ENCODE measurements at places on chromosomes 6 and 20. TPM values are rescaled to one million over a fixed set of nuclear protein-coding genes. Genes with fewer than 3 reads are reported as not detected.
A peak's percentile ranks its signal among the peaks of the same experiment; 100 is the strongest.

- no peak for DNase-seq
- no peaks in the 10 kb centered on the region for H3K36me3 ChIP-seq
- H3K4me3 ChIP-seq = no peak overlapping the region
- H3K27ac ChIP-seq = no peak overlapping the region
- H3K27me3 ChIP-seq = no peaks in the 10 kb centered on the region
- no peaks in the 10 kb centered on the region for H3K4me1 ChIP-seq
These were observed 19.2 kb upstream of the GLP1R start for GRCh38 chr6:39029156-39030011.

- no peak overlapping the region for H3K27ac ChIP-seq
- peaks cover 13% of the 10 kb centered on the region for H3K4me1 ChIP-seq
- H3K36me3 ChIP-seq = peaks cover 14% of the 10 kb centered on the region
- H3K4me3 ChIP-seq = no peak overlapping the region
- no peaks in the 10 kb centered on the region for H3K27me3 ChIP-seq
These were observed 161.6 kb downstream of the ZDHHC14 start for GRCh38 chr6:157542414-157543160.

Gene FOXS1
- total RNA-seq = 3.5 TPM

- no peaks in the 10 kb centered on the region for H3K36me3 ChIP-seq
- no peak overlapping the region for H3K27ac ChIP-seq
- peaks cover 29% of the 10 kb centered on the region for H3K27me3 ChIP-seq
- no peak overlapping the region for H3K4me3 ChIP-seq
These were observed 89.1 kb upstream of the FOXA2 start for GRCh38 chr20:22673467-22673866.

- H3K27ac ChIP-seq = peak overlapping the region; percentile 30
- no peaks in the 10 kb centered on the region for H3K27me3 ChIP-seq
- no peak for DNase-seq
- H3K4me1 ChIP-seq = peaks cover 9% of the 10 kb centered on the region
- H3K36me3 ChIP-seq = no peaks in the 10 kb centered on the region
These were observed 231.9 kb upstream of the SGK1 start for GRCh38 chr6:134549854-134550253.

Gene ALDH8A1
- total RNA-seq = 0.23 TPM

GRCh38 chr20:33232486-33233072 is 3.2 kb upstream of the BPIFA1 start:
- DNase-seq = no peak
- H3K27ac ChIP-seq = no peak overlapping the region
- H3K4me1 ChIP-seq = no peaks in the 10 kb centered on the region
- H3K36me3 ChIP-seq = no peaks in the 10 kb centered on the region
- no peak overlapping the region for H3K4me3 ChIP-seq
- peaks cover 18% of the 10 kb centered on the region for H3K27me3 ChIP-seq

Gene CALHM4
- total RNA-seq = not detected

DNA sequence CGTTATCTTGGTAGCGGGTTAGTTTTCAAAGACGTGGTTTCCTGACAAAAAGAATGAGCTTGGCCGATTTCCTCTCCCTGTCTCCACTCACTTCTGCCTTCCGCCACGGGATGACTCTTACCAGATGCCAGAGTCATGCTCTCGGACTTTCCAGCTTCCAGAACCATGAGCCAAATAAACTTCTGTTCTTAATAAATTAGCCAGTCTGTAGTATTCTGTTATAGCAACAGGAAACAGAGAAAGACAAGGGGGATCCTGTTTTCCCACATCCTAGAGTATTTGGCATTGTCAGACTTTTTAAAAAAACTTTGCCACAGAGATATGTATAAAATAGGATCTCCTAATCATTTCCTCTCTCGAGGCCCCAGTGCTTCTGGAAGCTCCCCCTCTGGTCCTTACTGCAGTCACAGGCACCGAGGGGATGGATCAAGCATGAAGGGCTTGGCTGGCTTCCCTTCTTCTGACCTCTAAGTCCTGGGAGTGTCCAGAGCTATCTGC is 84.9 kb upstream of the NAA20 start:
- no peak for DNase-seq
- peak overlapping the region; percentile 85 for H3K27ac ChIP-seq
- no peak overlapping the region for H3K4me3 ChIP-seq
- H3K4me1 ChIP-seq = peaks cover 94% of the 10 kb centered on the region
- H3K27me3 ChIP-seq = no peaks in the 10 kb centered on the region

- DNase-seq = no peak
- no peaks in the 10 kb centered on the region for H3K27me3 ChIP-seq
- H3K4me1 ChIP-seq = peaks cover 55% of the 10 kb centered on the region
- no peak overlapping the region for H3K4me3 ChIP-seq
These were observed 152.9 kb downstream of the JARID2 start for GRCh38 chr6:15398633-15399275.

Gene MAS1
- not detected for total RNA-seq

Gene MDFI
- total RNA-seq = 0.88 TPM

GRCh38 chr6:36976007-36976264 is 10.1 kb downstream of the MTCH1 start:
- no peak for DNase-seq
- no peak overlapping the region for H3K4me3 ChIP-seq
- peak overlapping the region; percentile 74 for H3K27ac ChIP-seq
- H3K27me3 ChIP-seq = no peaks in the 10 kb centered on the region
- peaks cover 69% of the 10 kb centered on the region for H3K36me3 ChIP-seq

DNA sequence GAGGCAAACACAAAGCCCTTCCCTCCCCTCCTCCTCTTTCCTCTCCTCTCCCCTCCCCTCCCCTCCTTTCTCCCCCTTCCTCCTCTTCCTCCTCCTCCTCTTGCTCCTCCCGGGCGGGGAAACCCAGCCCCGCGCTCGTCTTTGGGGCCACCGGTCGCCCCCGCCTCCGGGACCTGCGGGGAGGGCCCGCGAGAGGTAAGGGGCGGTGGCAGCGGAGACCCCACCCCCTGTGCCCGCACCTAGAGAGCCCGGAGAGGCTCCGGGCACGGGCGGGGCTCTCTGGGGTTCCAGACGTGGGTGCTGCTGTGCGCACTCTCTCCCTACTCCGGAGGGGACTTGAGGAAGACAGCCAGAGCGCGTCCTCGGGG is at the start of gene RIN2:
Gene RIN2 (plus strand): TSS at position 126 of the 368 bp plus-strand sequence. CDS start 131,344 bp downstream, outside the sequence.
- peaks cover 47% of the 10 kb centered on the region for H3K4me1 ChIP-seq
- no peaks in the 10 kb centered on the region for H3K27me3 ChIP-seq
- DNase-seq = no peak
- no peaks in the 10 kb centered on the region for H3K36me3 ChIP-seq
- H3K27ac ChIP-seq = peak within 1 kb of the TSS; percentile 98
- H3K4me3 ChIP-seq = peak within 1 kb of the TSS; percentile 84

Gene ABHD16B
- total RNA-seq = not detected

Gene DYNLRB1
- 148 TPM for total RNA-seq

Gene F13A1
- 64.0 TPM for total RNA-seq

GRCh38 chr6:126949786-126950185 is 168.7 kb upstream of the RSPO3 start:
- no peaks in the 10 kb centered on the region for H3K36me3 ChIP-seq
- no peaks in the 10 kb centered on the region for H3K27me3 ChIP-seq
- H3K4me1 ChIP-seq = no peaks in the 10 kb centered on the region
- no peak overlapping the region for H3K4me3 ChIP-seq

Gene TLDC2
- total RNA-seq = not detected

DNA sequence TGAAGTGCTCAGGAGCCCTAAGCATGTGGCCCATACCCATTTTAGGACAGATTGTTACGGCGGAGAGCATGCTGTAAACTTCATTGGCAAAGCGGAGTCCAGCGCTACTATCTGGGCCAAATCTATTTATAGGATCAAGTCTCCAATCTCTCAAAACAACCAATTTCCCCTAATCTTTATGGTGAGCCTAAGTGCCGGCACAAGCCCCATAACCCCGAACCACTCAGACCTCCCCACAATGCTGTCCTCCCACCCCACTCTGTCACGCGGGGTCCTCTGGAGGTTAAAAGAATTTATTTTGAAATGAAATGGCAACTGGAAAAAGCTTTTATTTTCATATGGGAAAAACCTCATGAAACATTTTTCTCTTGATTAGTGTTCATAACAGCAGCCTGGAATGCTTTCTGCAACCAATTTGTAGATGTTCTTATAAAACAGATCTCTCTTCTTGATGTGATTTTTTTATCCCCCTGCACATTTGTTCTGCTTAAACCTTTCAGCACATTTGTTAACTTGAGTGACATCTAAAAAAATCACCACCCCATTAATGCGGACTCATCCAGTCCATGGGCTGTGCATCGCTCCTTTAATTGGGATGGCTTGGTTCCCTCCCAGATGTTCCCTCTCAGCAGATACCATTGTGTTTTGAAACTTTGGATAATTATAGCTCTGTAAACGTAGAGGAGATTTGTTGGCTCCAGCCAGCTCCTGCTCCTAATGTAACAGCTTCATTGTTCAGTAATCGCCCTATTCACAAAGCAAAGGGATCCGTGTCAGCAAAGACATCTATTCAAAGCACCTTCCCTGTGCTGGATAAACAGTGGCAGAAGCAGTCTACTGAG is 323.6 kb downstream of the CD83 start:
- H3K27me3 ChIP-seq = no peaks in the 10 kb centered on the region
- H3K36me3 ChIP-seq = no peaks in the 10 kb centered on the region
- no peak for DNase-seq
- peak overlapping the region; percentile 67 for H3K27ac ChIP-seq
- H3K4me1 ChIP-seq = peaks cover 32% of the 10 kb centered on the region

DNA sequence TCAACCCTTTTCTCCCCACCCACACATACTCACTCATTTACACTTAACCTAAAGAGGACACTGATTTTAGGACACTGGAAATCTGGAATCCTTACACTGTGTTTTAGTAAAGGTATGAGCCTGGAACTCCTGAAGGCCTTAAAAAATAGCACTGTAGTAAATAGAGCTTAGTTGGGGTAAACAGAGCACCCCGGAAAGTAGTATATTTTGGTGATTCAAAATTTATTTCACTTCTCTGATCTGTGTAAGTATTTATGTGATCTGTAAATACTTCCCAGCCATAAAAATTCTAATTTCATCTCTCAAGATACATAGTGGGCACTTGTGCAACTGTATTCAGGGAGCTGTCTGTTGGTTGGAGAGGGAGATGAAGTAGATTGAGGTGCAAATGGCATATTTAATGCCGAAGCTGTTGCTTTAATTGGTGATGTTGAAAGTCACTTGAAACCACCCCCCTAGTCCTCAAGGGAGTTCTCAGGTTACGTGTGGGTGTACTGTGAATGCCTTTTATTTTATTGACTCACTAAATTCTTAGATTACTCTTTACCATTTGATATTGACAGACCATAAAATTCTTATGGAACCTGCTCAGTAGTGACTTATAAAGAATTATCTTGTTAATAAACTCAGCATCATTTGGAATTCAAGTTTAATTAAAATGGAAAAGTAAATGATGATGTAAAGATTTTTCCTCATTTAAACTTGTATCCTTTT is 154.9 kb downstream of the SOX4 start:
- H3K4me1 ChIP-seq = peaks cover 5% of the 10 kb centered on the region
- no peaks in the 10 kb centered on the region for H3K36me3 ChIP-seq
- H3K27me3 ChIP-seq = no peaks in the 10 kb centered on the region
- DNase-seq = no peak

Gene PNPLA1
- not detected for total RNA-seq

DNA sequence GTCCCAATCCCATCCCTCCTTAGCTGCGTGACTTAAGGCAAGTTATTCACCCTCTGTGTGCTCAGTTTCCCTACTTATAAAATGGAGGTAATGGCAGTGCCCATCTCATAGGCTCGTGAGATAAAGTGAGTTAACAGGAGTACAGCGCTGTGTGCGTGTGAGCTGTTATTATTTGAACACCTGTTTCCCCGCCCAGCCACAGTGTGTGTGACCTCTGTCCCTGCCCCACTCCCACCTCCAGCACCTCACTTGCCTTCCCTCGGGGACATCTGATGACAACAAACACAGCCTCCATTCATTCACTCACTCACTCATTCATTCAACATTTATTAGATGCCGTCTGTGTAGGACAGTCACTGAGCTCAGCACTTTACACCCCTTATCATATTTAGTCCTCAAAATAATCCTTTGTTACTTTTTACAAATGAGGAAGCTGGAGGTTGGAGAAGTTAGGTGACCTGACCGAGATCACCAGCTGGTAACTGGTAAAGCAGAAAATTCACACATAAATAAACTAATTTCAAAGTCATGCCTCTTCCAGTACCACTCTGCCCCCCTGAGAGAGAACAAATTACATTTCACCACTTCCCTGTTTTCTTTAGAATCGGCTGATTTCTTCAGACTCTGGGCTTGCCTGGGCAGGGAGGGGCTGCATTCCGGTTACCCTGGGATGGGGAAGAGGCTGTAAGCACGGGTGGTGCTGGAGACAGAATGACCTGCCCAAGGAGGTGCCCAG is 58.6 kb downstream of the CPNE5 start:
- H3K27ac ChIP-seq = no peak overlapping the region
- no peaks in the 10 kb centered on the region for H3K4me1 ChIP-seq

Gene SLC35D3
- total RNA-seq = not detected

DNA sequence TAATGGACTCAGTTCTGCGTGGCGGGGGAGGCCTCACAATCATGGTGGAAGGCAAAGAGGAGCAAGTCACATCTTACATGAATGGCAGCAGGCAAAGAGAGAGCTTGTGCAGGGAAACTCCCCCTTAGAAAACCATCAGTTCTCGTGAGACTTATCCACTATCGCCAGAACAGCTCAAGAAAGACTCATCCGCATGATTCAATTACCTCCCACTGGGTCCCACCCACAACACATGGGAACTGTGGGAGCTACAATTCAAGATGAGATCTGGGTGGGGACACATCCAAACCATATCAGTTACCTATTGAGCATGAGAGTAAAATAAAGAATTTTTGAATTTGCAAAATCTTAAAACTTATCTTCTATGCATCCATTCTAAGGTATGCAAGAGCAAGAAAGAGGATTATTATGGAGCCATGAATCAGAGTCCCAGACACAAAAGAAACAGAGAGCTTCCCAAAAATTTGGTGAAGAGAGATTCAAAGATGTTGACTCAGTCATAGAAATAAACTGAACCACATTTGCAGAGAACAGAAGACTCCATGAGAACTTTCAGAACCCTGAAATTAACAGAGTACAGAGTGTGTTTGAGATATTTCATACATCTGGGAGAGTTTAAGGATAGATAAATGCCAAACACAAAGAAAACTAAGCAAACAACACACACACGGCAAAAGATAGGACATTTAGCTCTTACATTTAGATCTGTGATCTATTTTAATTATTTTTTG is 17.1 kb upstream of the MOXD1 start:
- no peaks in the 10 kb centered on the region for H3K27me3 ChIP-seq
- H3K36me3 ChIP-seq = no peaks in the 10 kb centered on the region
- H3K4me3 ChIP-seq = no peak overlapping the region
- H3K4me1 ChIP-seq = no peaks in the 10 kb centered on the region

- no peaks in the 10 kb centered on the region for H3K36me3 ChIP-seq
- H3K27me3 ChIP-seq = no peaks in the 10 kb centered on the region
- H3K4me3 ChIP-seq = no peak overlapping the region
- no peak overlapping the region for H3K27ac ChIP-seq
- H3K4me1 ChIP-seq = no peaks in the 10 kb centered on the region
- no peak for DNase-seq
These were observed 41.5 kb upstream of the TENT5A start for GRCh38 chr6:81793821-81794475.
